Breast epithelium (tissue), 4 donors: ENCODE measurements at places on chromosomes 13 and 19. TPM values are rescaled to one million over a fixed set of nuclear protein-coding genes. Genes with fewer than 3 reads are reported as not detected.
A peak's percentile ranks its signal among the peaks of the same experiment; 100 is the strongest.

DNA sequence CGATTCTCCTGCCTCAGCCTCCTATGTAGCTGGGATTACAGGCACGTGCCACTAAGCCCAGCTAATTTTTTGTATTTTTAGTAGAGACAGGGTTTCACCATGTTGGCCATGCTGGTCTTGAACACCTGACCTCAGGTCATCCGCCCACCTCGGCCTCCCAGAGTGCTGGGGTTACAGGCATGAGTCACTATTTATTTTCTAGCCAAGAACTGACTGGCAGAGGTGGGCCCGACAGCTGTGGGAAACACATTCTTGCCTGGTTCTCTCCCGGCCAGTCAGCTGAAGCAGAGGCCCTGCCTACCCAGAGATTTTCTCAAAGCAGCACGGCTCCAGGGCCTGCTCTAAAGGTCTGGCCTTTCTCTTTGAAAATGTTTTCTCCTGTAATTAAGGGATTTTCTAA, 108.0 kb downstream of the KCTD15 start:
- DNase-seq = no peak

GRCh38 chr13:31982540-31982939, 49.0 kb upstream of the FRY start:
- DNase-seq = peak; percentile 85

GRCh38 chr13:93552596-93552995, 326.0 kb downstream of the GPC6 start:
- no peak for DNase-seq

DNA sequence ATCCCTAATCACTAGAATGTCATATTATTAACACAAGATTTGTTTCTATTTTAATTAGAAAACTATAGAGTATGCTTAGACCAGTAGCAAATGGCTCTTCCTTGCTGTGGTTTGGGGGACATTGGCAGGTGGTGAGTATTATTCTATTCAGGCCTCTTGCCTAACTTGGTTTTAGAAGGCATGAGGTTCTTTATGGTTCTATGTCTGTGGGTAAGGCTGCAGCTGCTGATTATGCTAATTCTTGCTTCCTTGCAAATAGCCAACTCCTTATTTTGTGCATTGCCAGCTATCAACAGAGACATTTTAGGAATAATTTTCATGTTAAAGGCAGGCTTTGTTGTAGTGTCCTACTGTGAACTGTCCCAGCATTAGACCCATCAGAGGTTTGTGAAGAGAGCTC, 1344.9 kb downstream of the UQCRFS1 start:
- no peak for DNase-seq

- DNase-seq = no peak
These were observed 22.1 kb downstream of the URI1 start for GRCh38 chr19:29964171-29964570.

DNA sequence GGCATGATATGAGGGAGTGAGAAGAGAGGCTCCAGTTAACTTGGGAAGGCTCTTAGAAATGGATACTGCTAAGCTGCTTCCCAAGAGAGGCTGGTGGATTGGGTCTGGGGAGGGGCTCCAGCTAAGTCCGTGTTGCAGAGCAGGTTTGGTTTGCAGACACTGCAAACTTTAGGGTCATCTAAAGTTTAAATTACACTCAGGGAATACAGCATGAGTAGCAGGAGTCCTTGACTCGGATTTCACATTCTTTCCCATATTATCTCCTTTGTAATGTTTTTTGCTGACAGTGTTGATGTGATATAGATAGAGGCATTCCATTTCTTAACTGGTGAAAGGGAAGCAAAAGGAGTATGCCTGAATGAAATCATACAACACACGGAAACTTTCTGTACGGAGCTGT, 31.9 kb downstream of the SGCG start:
- no peak for DNase-seq

- DNase-seq = no peak
These were observed 683.4 kb downstream of the PCDH9 start for GRCh38 chr13:66546534-66547379.

- no peak for DNase-seq
These were observed 5.7 kb downstream of the POU2F2 start for GRCh38 chr19:42126574-42126973.

- DNase-seq = no peak
These were observed 32.8 kb downstream of the IGFL2 start for GRCh38 chr19:46180701-46181387.

- peak; percentile 54 for DNase-seq
These were observed 13.8 kb downstream of the OR7D4 start for GRCh38 chr19:9205501-9206113.

- DNase-seq = no peak
These were observed 521 bp upstream of the NUP58 start for GRCh38 chr13:25300861-25301346.

DNA sequence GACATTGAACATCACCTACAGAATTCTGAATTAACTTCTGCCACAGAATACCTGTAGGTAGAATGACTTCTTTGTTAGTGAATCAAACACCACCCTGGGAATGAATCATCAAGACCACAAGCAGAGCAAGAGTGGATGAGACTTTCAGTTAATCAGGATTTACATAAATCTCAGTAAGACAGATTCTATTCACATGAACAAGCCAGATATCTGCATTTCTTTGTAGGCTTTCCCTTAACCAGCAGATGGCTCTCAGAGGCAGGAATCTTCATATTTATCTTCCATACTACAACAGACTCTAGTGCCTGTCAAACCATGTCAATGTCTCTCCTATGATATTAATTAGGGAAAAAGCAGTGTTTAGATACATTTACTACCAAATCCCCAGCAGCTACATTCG, 412.1 kb downstream of the KLF12 start:
- no peak for DNase-seq

DNA sequence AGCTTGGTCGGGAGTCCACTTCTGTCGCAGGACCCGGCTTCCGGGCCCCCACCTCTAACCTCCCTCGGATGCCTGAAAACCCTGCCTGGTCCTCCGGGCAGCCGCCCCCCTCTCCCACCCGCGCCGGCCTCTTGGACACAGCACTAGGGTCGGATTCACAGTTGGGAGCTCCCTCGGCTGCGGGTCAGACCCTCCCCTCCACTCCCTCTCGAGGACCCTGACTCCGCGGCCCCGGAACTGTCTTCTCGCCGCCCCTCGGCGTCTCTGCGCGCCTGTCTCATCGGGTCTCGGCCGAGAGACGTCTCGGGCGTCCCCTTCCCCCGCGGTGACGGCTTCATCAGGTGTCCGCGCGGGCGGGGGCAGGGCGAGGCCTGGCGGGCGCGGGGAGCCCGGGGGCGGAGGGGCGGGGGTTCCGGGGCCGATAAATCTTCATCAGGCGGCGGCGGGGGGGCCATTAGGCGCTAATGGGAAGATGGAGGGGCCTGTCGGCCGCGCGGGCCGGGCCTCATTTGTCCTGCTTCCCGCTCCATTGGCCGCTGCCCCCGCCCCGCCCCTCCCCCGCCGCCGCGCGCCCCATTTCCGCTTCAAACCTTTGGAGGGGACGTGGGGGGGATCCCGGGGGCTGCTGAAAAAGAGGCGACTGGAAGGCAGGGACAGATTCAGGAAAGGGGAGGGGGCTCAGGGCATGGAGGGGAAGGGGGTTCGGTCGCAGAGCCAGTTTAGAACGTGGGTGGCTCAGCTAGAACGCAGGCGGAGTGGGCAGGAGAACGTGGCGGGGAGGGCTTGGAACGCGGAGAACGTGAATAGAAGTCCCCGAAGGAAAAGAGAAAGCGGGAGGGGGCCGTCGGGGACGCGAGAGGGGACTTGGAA, 11.8 kb upstream of the ERFL start:
- no peak for DNase-seq

- peak; percentile 81 for DNase-seq
These were observed 43.9 kb downstream of the CERS4 start for GRCh38 chr19:8252922-8253589.

DNA sequence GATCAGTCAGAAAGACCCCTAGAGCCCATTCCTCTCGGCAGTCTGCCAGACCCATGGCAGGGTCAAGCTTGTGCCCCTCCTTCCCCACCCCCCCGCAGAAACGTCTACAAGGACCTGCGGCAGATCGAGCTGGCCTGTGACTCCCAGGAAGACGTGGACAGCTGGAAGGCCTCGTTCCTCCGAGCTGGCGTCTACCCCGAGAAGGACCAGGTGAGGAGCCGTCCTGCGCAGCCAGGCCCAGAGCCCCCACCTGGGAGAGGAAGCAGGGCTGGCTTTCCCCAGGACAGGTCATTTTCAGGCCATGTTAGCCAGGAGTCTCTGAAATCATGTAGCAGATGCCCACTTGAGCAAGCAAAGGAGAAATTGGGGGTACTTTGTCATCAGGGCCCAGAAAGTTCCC, 12.3 kb downstream of the TMED1 start:
- no peak for DNase-seq

DNA sequence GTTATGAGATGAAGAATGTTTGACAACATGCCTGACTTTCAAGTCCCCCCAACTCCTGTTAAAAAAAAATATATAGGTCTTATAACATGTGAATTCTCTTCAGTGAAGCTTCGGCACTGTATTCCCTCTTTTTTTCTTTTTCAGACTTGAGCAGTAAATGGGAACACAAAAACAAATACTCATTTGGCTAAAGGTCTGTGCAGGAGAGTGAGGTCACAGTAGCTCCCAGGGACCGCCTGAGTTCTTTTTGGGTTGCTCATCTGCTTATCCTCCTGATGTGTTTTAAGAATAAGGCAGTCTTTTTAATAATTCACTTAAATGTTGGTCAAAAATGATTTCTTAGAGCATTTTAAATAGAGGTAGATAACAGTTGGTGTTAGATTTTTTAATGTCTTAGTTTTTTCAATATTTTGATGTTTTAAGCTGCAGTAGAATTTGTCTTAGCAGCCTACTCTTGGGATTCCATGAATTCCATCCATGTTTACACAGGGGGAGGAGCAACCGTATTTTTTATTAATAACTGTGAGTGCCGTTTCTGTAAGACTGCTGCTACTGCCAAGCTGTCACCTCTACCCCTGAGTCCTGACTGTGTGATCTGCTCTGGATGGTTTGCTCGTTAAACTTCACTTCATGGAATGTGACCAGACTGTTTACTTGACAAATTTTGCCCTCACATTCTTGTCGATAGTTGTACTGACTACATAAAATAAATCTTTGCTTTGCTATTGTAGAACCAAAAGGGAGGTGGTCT, 14.9 kb downstream of the HNRNPM start:
- no peak for DNase-seq

DNA sequence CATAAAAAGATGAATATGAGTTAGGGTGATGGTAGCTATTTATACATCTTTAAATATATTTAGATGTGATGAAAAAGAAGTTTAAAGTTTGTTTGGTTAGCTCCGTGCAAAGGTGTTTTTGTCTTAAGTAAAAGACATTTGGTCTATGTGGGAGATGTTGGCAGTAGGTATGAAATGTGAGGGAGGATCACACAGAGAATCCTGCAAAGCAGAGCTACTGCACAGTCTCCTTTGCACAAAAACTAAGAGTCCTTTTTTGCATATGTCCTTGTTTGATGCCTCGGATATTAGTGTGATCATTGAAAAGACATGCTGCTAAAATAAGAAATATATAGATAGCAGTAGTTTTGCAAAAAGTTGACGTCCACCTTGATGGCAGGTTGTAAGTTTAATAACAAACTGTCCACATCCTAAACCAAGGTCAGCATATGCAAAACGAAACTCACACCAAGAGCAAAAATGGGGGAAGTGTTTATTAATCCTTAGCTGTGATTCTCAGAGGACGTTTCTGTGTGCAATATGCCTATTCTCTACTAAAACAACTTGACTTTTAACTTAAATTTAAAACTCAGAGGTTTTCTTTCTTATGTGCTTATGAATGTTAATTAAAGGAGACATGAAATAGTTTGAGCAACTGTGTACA, 870.1 kb downstream of the PCDH9 start:
- no peak for DNase-seq

DNA sequence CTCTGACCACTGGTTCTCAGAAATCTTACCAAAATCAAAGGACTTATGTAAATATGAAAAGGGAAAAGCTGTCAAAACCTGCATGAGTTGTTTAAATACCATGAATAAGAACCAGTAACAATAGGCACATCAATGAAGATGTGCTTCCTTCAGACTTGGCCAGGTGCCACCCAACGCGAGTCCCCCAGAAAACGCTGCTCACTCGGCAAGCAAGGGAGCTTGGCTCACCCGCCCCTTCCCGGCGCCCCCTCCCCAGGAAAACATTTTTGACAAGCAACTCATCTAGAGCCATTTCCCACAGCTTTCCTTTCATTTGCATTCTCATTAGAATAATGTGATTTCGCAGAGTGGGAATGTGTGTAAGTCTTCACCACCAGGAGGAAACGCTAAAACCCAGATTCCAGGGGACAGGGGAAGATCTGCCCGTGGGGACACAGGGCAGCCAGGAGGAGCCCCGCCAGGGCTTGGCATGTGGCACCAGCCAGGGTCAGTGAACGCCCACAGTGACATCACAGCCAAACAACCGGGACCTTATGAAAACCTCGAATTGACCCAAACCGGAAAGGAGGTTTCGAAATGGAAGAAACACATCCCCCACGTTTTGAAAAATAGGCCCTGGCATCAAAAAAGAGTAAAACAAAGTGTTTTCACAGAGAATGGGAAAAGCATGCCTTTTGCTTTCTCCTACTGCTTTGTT, 366.2 kb upstream of the TSHZ3 start:
- no peak for DNase-seq

DNA sequence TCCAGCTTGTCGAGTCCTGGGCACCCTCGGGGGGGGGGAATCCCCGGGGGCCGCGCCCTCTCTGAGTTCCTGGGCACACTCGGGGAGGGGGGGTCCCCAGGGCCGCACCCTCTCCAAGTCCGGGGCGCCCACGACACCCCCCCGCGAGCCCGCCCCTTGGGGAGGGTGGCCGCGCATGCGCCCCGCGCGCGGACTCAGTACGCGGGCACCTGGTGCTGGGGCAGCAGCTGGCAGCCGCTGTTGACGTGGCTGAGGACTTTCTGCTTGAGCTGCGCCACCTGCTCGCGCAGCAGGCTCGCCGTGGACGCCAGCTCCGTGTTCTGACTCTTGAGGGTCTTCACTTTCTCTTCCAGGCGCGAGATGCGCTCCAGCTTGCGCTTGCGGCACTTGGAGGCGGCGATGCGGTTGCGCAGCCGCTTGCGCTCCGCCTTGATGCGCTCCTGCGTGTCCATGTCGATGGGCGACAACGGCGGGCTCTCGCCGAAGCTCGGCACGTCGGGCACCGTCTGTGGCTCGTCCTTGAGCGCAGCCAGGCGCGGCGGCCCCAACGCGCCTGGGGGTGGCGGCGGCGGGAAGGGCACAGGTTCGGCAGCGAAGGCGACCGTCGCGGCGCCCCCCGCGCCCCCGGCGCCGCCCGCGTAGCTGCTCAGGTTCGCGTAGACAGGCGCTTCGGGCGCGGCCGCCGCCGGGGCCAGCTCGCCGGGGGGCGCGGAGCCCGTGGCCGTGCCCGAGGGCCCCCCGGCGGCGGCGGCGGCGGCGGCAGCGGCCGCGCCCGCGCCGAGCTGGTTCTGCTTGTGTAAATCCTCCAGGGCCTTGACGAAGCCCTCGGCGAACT, 958 bp downstream of the JUND start:
- peak; percentile 78 for DNase-seq

ZNF154 gene
- 0.96 TPM for total RNA-seq

MEIOSIN gene
- total RNA-seq = not detected

ICAM5 gene
- total RNA-seq = 0.64 TPM

AP1M2 gene
- total RNA-seq = 49.9 TPM

GNA15 gene
- 16.2 TPM for total RNA-seq

CD70 gene
- total RNA-seq = not detected
